ENCODE measurements at places on chromosomes 3 and 15.

GRCh38 chr3:15299036-15299435 lies 33.4 kb downstream of the SH3BP5 start:
- peak; percentile 53 for DNase-seq

- no peak for DNase-seq
Measured at GRCh38 chr15:65377976-65378366, at the start of gene IGDCC3. Gene IGDCC3, minus strand, starts transcription at chr15:65378002. Its CDS starts 214 bp downstream, at chr15:65377788.

DNA sequence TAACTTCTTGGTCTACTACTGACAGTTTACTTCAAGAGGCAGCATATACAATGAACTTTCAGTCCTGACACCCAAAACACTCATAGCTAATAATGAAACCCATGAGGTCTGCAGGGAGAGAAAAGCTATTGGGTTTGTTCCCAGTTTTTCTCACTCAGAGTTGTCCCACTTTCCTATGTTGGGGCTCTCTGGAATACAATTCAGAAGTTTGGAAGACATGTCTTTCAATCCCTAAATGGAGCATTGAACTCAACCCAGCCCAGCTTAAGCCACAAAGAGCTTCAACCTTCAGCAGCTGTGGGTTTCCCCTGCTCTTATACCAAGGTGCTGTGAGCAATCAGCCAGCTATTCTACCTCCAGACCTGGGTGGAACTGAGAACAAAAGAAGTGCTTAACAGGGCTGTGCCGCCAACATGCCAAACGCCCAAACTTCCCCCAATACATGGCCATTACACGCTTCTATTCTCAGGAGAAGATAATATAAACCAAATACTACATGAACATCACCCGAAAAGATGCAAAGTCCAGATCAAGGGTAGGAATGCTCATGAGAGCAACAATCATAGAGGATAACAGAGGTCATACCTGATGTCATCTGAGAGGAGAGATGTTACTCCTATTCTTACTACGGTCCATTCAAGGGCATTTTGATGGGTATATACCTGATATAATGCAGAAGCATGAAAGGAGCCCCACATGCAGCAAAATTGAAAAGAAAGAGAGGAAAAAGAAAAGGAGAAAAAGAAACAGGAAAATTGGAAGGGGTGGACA lies 131.2 kb upstream of the TGFBR2 start:
- no peak for DNase-seq

GRCh38 chr3:3184876-3185275 lies 5.4 kb upstream of the CRBN start:
- no peak for DNase-seq

- no peak for DNase-seq
Measured at GRCh38 chr3:157082305-157082982, 77.5 kb downstream of the CCNL1 start.

DNA sequence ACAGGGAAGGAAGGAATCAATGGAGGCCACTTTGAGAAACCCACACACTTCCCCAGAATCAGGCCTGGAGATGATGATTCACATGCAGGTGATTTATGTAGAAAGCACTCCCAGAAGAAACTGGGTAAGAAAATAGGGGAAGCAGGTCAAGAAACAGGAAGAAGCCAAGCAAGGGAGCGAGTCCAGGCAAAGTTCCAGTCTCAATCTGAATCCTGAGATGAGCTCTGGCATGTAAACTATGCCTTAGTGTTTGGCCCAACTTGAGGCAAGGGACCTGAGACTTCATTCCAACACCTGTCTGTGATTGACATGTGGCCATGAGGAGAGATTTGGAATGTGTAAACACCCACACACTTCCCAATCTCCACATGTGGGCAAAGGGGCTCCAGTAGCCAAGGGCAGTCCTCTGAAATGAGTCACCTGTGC lies 61.6 kb upstream of the CTNNB1 start:
- no peak for DNase-seq

GRCh38 chr3:61008153-61008997 lies 242.9 kb downstream of the FHIT start:
- no peak for DNase-seq

DNA sequence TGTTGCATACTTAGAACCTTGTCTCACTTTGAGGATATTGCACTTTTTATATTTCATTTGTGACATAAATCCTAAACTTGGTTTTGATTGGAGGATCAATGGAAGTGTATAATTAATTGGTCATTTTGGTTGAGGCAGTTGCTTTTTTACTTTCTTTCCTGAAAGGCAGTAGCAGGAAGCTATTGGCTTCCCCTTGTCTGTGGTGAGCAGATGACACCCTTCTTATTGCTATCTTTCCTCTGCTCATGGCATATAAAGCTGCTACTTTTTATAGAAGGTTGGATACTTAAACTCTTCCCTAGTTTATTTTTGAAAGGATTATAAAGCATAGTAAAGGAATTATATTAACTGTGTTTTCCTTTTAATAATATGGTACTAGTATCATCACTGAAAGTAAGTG lies 28.6 kb downstream of the FAM98B start:
- no peak for DNase-seq

DNA sequence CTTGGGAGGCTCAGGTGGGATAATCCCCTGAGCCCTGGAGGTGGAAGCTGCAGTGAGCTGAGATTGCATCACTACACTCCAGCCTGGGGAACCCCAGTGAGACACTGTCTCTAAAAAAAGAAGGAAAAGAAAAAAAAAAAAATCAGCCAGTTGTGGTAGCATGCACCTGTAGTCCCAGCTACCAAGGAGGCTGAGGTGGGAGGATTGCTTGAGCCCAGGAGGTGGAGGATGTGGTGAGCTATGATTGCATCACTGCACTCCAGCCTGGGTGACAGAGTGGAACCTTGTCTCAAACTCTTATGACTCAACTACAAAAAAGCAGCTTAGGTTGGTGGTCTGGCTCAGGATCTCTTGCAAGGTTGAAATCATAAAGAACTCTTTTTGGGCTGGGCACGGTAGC lies 19.3 kb upstream of the GPX1 start:
- no peak for DNase-seq

- DNase-seq, result no peak
Measured at GRCh38 chr3:171086914-171087313, 60.4 kb upstream of the SLC2A2 start.

- DNase-seq, result no peak
Measured at GRCh38 chr3:187795207-187795960, 50.1 kb upstream of the BCL6 start.

GRCh38 chr3:15973940-15974339 lies 176.2 kb upstream of the ANKRD28 start:
- no peak for DNase-seq

DNA sequence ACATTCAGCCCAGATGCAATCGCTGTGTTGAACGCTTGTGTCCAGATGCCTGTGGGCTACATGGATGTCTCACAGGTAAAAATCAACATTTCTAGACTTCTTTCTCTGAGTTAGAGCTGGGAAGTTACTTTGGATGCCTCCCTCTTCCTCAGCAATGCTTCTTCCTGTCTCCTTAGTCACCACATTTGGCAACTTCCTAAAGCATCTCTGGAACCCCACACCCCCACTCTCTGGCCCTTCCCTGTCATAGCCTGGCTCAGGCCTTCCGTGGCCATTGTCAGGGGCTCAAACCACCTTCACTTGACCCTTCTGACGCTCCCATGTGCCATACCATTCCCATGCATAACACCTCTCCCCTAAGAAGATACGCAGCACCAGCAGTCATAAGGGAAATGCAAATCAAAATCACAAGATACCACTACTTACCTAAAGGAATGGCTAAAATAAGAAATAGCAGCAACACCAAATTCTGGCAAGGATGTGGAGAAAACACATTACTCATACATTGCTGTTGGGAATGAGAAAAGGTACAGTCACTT lies 21.6 kb upstream of the RGMA start:
- DNase-seq, result no peak

GRCh38 chr15:81400640-81401236 lies 26.7 kb upstream of the TMC3 start:
- DNase-seq, result peak; percentile 22

DNA sequence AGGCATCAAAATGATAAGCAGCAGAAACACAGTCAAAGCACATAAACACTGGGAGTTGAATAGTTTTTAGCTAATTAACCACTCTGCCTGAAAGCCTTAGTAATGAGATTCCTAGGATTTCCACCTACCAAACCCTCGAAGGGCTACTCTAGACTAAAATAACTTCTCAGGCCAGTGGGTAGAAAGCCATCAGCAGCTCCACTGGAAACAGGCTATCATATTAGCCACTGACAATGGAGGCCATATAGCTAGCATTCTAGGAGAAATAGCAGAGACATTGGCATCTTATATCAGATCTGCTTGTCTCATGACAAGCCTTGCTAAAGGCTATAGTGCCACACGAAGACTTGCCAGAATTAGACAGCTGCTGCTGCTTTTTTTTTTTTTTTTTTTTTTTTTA lies 4.5 kb upstream of the CAPN3 start:
- DNase-seq, result no peak

DNA sequence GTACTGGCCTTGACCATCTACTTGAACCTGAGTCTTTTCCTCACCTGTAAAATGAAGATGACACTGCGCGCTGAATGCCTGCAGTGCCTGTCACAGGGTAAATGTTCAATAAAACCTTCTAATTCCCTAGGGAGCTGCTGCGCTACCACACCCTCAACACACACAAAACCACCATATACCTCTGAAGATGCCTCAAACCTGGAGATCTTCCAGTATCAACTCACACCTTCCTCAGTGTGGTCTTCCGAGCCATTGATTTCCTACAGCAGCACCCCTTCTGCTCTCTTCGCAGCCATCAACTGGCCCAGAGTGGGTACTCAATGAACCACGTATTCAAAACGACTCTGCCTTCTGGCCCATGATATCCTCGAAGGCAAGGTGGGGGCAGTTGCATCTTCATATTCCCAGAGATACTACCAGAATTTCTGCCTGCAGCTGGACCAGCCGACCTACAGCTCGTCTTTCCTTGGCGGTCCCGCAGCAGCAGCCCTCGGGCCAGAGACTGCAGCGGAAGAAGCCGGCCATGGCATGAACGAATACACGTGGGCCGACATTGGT lies 695 bp downstream of the RPL32 start:
- no peak for DNase-seq

DNA sequence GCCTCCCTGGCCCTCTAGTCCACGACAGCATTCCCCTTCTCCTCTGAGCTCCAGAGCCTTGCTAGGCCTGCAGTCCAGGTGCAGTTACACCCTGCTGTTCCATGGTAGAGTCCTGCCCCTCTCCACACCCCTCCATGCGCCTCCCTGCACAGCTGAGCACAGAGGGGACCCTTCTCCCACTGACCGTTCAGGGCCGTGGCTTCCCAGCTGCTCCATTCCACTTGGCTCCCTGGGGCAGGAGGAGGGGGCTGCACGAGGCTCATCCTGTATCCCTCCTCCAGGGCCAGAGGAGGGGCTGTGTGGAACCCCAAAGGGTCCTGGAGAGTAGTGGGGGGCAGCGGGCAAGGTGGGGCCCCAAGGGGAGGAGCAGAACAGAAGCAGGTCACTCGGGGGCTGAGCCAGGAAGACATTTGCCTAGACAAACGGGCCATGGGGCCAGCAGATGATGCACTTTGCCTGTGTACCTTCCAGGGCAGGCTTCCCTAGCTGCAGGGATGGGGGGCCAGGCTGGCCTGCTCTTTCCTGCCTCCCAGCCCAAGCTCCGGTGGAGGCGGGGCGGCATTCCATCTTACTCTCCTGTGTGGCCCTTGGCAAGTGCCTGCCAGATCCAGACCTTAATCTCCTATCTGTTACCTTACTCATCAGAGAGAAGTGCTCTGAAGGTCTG lies 20.7 kb upstream of the GOLGA6C start:
- no peak for DNase-seq

- DNase-seq, result no peak
Measured at GRCh38 chr15:88909956-88910831, 3.0 kb downstream of the MFGE8 start.

DNA sequence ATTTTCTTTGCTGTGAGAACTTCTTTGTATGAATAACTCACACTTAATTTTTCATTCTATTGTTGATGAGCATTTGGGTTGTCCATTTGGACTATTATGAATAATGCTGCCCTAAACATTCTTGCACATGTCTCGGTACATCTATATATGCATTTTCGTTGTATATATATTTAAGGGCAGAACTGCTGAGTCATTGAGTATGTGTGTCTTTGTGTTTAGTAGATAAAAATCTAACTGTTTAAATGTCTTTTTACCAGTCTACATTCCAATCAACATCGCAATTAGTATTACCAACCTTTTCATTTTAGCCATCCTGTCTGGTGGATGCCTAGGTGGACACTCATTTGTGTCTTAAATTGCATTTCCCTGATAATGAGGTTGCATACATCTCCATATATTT lies 144.4 kb downstream of the UACA start:
- DNase-seq, result no peak

GRCh38 chr3:143412084-143412483 lies 292.5 kb downstream of the CHST2 start:
- no peak for DNase-seq

DNA sequence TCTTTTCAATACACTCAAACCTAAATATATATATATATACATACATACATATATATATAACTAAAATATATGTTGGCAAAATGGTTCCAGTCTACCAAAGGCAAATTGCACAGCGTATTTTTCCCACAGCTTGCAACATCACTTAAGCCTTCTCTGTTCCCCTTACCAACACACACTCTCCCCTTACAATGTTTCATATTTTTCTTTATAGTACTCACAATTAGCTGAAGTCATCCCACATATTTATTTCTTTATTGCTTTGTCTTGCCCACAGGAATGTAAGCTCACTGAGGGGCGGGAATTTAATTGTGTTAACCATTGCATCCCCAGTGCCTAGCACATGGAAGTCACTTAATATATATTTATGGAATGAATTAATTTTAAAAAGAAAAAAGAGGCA lies 288.3 kb downstream of the ULK4 start:
- no peak for DNase-seq

GRCh38 chr3:46888705-46889104 lies 11.2 kb downstream of the PTH1R start:
- DNase-seq, result no peak

GRCh38 chr3:30764891-30765290 lies 129.6 kb downstream of the GADL1 start:
- no peak for DNase-seq

DNA sequence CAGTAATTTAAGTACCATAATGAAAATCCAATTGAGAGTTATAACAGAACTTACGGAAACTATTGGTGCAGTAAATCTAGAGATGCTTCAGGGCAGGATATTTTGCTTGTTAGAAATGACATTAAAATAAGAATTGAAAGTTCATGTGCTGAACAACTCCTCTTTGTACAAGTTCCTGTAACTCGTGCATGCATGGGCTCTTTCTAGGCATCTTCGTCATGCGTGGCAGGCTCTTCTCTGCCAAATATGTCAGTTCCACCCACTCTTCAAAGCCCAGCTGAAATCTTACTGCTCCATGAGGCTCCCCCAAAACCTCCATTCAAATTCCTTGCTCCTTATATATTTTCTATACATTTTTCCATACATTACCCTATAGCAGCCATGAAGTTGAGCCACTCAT lies 48.7 kb downstream of the FBN1 start:
- no peak for DNase-seq
